Stimulated activated CD4-positive, alpha-beta T cell treated with anti-CD3 and anti-CD28 coated beads, Interleukin-4, amount 100 ng/mL, for 24 hours (primary cell): ENCODE measurements at places on chromosomes 2 and 18.

GRCh38 chr18:44819944-44820510, 139.3 kb downstream of the SETBP1 start:
- DNase-seq: no peak

DNA sequence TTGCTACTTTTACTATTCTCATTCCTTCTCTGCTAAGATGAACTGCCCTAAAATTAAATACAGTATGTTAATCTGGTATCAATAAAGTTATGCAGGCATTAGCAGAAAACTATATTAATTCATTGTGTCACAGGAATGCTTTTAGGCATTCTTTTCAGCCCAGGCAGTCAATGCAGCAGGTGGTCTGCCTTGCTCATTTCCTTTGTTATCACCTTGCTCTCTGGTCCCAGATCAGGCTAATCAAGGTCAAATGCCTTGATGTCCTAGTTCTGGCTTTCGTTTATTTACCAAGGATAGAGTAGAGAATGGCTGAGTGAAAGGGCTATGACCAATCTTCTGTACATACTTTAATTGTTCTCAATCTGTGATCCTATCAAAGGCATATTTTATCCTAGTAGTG, 1023.6 kb downstream of the TMEM182 start:
- DNase-seq: no peak

GRCh38 chr2:237593036-237593435, 2.5 kb upstream of the RAB17 start:
- no peak for DNase-seq

DNA sequence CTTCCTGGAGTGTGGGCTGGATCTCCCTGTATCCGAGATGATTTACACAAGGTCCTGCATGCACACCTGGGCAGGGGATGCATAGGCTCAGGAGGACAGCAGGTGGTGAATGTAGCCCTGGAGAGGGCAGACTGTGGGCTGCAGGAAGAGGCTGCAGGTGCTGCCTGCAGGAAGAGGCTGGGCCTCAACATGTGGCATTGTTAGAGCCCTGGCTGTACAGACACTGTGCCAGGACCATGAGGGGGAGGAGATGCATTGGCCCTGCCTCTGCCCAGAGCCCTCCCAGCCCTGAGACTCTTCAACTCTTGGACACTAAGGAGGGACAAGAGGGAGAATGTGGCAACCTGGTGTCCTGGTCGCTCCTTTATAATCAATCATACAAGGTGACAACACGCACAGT, 392.8 kb downstream of the TNS1 start:
- no peak for DNase-seq

DNA sequence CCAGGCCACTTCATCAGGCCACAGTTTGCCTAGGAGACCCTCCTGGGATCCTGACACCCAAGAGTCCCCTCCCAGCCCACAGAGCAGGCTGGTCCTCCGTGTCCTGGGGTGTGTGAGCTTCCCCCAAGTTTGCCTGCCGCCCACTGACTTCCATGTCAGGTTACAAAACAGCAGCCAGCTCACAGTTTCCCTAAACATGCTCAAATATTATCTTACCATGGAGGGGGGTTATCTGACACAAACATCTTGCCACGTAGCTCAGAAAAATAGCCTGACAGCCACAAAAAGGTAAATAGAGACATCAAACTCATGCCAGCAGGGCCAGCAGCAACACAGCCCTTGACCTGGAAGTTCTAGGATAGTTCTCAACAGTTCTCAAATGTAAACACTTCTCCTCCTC, 346.5 kb downstream of the TNS1 start:
- no peak for DNase-seq

DNA sequence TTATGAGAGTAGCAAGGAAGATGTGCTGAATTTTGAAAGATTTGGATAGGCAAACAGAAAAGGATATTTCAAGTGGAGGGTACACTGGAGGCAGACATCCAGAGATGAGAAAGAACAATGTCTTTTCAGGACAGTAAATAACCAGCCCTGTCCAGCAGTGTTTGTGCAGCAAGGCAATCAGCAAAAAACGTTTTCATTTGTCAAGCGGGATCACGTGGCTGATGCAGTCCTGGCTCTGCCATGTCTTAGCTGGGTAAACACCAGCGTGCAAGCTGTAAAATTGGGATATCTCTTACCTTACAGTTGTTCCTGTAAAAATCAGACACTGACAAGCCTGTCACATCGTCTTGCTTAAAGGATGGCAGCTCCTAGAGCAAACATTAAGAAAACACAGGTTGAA, 67.8 kb downstream of the CWC22 start:
- DNase-seq: no peak

DNA sequence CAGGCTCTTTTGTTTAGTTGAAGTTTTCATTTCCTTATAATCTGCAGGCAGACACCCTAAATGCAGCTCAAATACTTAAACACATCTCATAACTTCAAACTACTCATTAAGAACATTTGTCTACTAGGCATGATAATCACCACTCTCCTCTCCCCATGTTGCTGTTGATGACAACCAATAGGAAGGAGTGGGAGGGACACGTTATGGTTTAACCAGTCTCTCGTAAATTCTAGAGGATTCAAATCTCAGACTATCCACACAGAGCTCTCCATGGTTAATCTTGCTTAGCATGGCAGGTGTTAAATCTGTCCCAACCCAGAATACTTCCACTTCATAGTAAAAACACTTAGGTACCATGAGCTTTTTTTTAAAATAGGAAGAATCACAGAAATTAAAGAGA, 127.4 kb upstream of the AQP4 start:
- DNase-seq: no peak

DNA sequence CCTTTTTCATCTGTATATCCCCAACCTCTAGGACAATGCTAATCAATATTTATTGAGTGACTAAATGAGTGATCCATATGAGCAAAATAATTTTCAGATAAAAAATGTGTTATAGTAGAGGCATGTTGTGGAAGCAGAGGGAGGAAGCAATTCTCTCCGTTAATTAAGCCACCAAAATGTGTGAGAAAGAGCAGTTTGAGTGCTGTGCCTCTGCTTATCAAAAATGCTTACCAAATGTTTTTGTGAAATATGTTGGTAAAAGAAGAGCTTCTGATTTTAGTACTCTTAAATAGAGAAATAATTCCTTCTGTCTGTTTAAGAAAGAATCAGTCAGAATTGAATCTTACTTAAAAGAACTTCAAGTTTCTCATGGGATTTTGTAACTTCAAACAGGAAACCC, 90.3 kb downstream of the DTNA start:
- no peak for DNase-seq

GRCh38 chr2:142131010-142131669, at the start of gene LRP1B:
Gene LRP1B (minus strand): TSS chr2:142131016. CDS start chr2:142130729, 287 bp downstream.
- no peak for DNase-seq

- no peak for DNase-seq
These were observed 61.7 kb downstream of the CDC42EP3 start for GRCh38 chr2:37609782-37610181.

GRCh38 chr2:42951263-42951938, 159.0 kb upstream of the HAAO start:
- DNase-seq: no peak

- no peak for DNase-seq
These were observed 7.4 kb upstream of the STAT4 start for GRCh38 chr2:191158193-191158592.

GRCh38 chr18:28666216-28666615, 489.3 kb upstream of the CDH2 start:
- DNase-seq: no peak

DNA sequence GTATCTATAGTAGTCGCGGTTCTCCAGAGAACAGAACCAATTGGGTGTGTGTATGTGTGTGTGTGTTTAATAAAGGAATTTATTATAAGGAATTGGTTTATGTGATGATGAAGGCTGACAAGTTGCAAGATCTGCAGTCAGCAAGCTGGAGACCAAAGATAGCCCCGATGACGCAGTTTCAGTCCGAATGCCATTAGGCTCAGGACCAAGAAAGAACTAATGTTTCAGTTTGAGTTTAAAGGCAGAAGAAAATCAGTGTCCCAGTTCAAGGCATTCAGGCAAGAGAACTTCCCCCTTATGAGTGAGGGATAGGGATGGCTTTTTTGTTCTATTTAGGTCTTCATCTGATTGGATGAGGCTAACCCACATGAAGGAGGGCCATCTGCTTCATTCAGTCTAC, 221.6 kb downstream of the HNMT start:
- DNase-seq: no peak

- no peak for DNase-seq
These were observed 262.5 kb downstream of the CDH20 start for GRCh38 chr18:61595615-61596251.

GRCh38 chr18:44799382-44799906, 118.8 kb downstream of the SETBP1 start:
- DNase-seq: peak; percentile 9

DNA sequence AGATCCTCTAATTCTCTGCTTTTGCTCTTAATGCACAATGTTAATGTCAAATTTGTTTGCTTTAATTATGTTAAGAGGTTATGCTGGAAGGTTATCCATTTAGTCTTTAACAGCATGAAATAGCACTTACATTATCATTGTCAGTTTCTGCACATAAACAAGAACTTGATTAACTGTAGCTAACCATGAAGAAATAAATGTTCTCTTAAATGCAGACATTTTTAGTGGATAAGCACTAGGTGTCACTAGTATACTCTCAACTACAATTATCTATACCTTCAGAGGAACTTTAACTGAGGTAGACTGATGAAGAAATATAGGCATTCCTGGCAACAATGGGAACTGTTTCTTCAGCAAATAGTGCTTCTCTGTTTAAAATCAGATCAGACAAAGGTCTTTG, 178.8 kb upstream of the CHST9 start:
- DNase-seq: no peak

DNA sequence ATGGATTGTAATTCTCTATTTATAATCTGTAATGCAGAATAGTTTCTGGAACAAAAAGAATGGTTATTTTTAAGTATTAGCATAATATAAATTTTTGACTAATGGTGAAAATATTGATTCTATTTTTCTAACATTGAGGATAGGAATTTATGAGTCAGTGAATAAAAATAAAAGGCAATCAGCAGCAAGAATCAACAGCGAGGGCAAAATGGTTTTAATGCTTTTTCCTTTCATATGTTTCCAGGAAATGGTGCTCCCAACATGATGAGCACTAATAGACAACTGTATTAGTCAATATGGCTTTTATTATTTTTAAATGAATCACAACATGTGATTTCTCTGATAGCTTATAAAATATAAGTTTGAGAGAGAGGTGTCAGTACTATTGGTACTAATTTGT, 90.7 kb upstream of the TFPI start:
- no peak for DNase-seq

GRCh38 chr2:44844651-44845270, 96.7 kb upstream of the SIX3 start:
- no peak for DNase-seq

- no peak for DNase-seq
These were observed 118.1 kb upstream of the CHRNA1 start for GRCh38 chr2:174882416-174882815.

DNA sequence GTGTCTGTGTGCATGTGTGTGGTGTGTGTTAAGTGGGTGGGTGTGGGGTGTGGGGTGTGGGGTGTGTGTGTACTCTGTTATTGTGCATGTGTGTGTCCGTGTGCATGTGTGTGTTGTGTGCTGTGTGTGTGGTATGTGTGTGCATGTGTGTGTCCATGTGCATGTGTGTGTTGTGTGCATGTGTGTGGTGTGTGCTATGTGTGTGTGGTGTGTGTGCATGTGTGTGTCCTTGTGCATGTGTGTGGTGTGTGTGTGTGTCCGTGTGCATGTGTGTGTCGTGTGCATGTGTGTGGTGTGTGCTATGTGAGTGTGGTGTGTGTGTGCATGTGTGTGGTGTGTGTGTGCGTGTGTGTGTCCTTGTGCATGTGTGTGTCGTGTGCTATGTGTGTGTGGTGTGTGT, 6.9 kb upstream of the OTOS start:
- no peak for DNase-seq

DNA sequence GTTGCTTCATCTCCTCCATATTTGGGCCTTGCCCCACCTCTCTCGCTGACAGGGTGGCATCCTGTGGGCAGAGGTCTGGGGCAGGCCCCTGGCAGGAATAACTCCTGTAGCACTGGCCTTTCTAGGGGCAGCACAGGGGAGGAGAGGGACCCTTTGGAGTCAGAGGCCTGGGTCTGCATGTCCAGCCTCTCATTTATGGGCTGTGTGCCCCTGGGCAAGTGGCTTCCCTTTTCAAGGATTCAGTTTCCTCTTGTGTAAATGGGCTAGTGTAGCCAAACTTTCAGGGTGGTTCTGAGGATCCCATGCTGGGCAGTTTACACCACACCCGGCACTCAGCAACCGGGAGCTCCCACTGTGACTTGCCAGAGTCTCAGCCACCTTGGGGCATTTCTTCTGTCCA, 23.4 kb downstream of the ADRA2B start:
- DNase-seq: no peak

DNA sequence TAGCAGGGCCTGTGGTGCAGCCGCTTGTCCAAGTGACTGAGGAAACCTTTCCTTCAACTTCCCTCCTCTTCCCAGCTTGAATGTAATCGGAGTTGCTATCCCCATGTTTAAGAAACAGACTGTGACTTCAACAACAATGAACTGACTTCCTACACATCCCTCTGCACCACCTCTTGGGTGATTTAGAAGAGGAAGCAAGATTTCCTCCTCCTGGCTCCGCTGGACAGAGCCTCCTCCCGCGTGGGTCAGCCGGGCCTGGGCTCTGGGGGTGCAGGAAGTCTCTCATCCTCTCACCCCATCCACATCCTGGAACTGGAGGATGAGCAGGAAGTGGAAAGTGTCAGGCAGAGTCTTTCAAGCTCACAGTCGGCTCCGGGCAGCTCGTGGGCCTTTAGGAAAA, 84.3 kb downstream of the GATA6 start:
- no peak for DNase-seq

- DNase-seq: no peak
These were observed 89.9 kb downstream of the UBE2E3 start for GRCh38 chr2:181070119-181070835.

DNA sequence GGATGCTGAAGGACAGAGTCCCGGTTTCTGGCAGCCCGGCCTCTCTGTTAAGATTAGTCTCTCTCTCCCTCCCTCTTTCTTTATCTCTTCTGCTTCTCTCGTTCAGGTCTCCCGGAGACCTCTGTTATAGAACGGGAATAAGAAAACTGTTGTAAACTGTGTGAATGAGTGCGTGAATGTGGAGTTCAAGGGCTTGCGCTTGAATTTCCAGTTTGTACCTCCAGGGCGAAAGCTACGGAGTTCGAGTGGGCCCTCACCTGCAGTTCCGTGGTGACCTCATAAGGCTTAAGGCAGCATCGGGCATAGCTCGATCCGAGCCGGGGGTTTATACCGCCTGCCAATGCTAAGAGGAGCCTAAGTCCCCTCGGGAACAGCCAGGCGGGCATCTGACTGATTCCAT, 26.4 kb downstream of the SKA1 start:
- no peak for DNase-seq

GRCh38 chr2:96095116-96095636, 21.2 kb downstream of the ADRA2B start:
- no peak for DNase-seq

GRCh38 chr2:180625006-180625844, 355.2 kb upstream of the UBE2E3 start:
- DNase-seq: no peak

- peak; percentile 35 for DNase-seq
These were observed 60.9 kb downstream of the EDAR start for GRCh38 chr2:108927936-108928659.

- no peak for DNase-seq
These were observed 6.5 kb downstream of the RPIA start for GRCh38 chr2:88698027-88698413.
